H1 (cell line): ENCODE measurements at places on chromosomes 12 and 14. TPM values are rescaled to one million over a fixed set of nuclear protein-coding genes. Genes with fewer than 3 reads are reported as not detected.

The GPR135 gene
- polyA plus RNA-seq = 0.48 and 0.66 TPM in 2 replicates

- no peak overlapping the region for H3K27ac ChIP-seq
- H3K36me3 ChIP-seq = no peaks in the 10 kb centered on the region
- H3K4me1 ChIP-seq = peaks cover 3% of the 10 kb centered on the region; the same call in 1 of the 2 replicates
- peak; percentile 49 for DNase-seq
- H3K27me3 ChIP-seq = no peaks in the 10 kb centered on the region
Observed at GRCh38 chr12:108768591-108769500, 37.5 kb upstream of the CORO1C start.

DNA sequence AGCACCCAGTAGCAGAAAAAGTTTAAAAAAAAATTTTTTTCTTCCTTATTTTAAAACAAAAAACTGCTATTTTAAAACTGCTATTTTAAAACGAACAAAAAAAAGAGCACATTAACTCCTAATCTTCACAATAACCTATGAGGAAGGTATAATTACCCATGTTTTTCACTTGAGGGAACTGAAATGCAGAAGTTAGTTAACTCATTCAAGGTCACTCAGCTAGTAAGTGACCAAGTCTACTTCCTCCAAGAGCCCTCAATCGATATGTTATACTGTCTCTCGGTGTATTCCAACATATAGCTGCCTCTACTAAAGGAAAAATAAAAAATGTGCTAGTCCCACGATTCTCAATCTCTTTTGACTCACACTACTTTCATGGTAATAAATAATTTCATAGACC is 7.8 kb downstream of the RPAP3 start:
- H3K4me3 ChIP-seq = no peak overlapping the region
- DNase-seq = no peak
- H3K36me3 ChIP-seq = peaks cover 52% of the 10 kb centered on the region

The LPAR5 gene
- 0.24 and 0.63 TPM in 2 replicates for polyA plus RNA-seq

The ACOT4 gene
- 1.1 and 1.2 TPM in 2 replicates for polyA plus RNA-seq

DNA sequence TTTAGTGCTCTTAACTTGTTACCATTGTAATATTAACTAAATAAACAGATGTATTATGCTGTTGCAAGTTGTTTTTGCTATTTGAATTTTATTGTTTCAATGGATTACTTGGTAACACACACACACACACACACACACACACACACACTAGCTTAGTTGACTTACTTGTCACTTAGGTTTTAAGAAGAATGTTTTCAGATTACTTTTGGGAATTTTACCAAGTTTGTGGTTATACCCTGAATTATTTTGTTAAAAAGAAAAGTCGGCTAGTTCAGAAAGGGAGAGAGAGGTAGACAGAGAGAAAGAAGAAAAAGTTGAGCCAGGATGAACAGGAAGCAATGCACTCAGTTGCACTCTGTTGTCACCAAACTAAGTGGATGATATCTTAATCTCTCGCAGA is 5.3 kb downstream of the SSTR1 start:
- no peak overlapping the region for H3K27ac ChIP-seq
- H3K27me3 ChIP-seq = peaks cover 58% of the 10 kb centered on the region
- peaks cover 13% of the 10 kb centered on the region for H3K4me1 ChIP-seq
- H3K36me3 ChIP-seq = no peaks in the 10 kb centered on the region

DNA sequence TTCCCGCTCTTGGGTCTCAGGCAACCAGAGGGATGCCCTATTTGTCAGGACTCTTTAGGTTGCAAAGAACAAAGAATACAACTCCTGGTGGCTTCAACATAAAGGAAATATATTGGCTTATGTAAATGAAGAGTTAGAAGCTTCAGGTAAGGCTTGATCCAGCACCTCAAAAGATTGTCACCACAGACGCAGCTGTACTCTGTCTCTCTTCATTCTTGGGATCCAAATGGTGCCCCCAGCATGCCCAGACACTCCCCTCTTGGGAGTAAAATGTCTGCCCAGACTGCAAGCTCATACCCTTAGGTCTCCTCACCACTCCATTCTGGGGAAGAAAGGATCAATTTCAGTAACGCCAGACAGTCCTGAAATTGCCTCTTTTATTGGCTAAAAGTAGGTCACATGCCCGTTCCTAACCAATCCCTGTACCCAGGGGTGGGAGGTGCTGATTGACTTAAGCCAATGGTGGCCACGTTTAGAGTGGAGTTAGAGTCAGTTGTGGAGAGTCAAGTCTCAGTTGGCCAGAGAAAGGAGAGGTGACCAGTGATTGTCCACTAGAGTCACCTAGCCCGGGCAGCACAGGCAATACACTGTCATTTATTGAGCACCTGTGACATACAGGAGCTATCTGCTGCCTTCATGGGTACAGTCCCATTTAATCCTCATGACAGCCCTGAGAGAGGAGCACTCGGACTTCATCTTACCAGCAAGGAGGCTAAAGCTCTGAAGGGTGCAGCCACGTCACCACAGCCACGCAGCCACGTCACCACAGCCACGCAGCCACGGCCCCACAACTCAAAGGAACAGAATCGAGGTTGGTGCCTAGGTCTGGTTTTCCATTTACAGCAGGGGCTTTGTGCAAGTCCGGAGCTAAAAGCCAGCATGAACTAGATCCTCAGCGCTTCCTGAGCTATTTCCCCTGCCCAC is 19.7 kb upstream of the BEGAIN start:
- H3K36me3 ChIP-seq = no peaks in the 10 kb centered on the region
- H3K4me3 ChIP-seq = no peak overlapping the region

DNA sequence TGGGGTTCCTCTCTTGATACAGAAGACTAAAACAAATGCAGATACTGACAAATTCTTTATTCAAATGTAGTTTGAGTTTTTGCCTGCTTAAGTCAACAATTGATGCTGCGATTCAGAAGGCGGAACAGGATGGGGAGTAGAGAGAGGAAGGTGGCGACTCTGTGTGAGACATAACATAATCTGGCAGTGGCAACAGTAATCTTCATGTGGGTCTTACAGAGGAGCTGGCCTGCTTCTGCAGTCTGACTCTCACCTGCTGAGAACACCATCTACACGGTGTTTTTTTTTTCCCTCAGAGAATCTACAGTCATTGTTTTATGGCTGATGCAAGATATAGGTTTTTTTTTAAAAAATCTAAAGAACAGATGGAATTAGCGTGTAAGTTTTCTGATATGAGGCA is 10.1 kb downstream of the CCDC92 start:
- DNase-seq = no peak
- no peaks in the 10 kb centered on the region for H3K36me3 ChIP-seq
- peaks cover 70% of the 10 kb centered on the region for H3K27me3 ChIP-seq
- H3K4me3 ChIP-seq = no peak overlapping the region
- H3K4me1 ChIP-seq = no peaks in the 10 kb centered on the region

- H3K27me3 ChIP-seq = peaks cover 4% of the 10 kb centered on the region; the same call in 1 of the 2 replicates
- no peaks in the 10 kb centered on the region for H3K4me1 ChIP-seq
- no peak for DNase-seq
- no peak overlapping the region for H3K4me3 ChIP-seq
Observed at GRCh38 chr14:34711796-34712712, 2.3 kb downstream of the CFL2 start.

DNA sequence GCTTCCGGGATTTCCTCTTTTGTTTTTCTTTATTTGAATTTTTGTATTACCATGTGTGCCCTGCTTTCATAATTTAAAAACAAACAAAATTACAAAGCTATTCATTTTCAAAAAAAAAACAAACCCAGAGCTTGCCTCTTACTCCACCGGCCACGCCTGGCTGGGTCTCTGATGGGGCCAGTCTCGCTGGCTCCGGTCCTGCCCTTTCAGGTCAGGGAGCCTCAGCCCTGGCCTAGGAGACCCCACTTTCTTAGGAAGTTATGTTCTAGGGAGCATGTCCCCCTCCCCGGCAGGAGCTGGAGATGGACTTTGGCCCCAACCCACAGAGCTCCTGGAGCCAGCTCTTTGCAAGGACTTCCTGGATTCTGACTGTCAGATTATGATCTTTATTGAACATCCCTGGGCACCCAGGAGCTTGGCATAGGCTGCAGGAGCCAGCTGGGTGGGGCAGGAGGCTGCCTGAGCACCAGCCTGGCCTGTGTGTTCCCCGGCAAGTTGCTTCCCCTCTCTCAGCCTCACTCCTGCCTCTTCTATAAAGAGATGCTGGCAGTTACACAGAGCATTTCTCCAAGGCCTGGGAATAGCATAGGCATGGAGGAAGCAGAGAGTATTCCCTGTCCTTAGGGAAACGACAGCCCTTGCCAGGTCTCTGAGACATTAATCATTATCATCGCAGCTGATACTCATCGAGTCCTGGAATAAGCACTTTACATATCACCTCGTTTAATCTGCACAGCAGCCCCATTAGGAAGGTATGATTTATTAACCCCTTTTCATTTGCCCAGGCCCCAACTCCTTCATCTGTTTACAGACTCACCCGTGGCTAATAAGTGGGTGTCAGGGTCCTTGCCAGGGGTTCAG is 3.5 kb downstream of the DEGS2 start:
- DNase-seq = no peak
- H3K4me3 ChIP-seq = no peak overlapping the region
- H3K27ac ChIP-seq = no peak overlapping the region
- peaks cover 17% of the 10 kb centered on the region for H3K27me3 ChIP-seq
- H3K4me1 ChIP-seq = peaks cover 2% of the 10 kb centered on the region; the same call in 1 of the 2 replicates
- H3K36me3 ChIP-seq = no peaks in the 10 kb centered on the region

- no peaks in the 10 kb centered on the region for H3K4me1 ChIP-seq
- peaks cover 10% of the 10 kb centered on the region; the same call in 1 of the 2 replicates for H3K36me3 ChIP-seq
Observed at GRCh38 chr14:69087061-69087461, 65.9 kb downstream of the DCAF5 start.

The MORN3 gene
- 0.22 and 0.39 TPM in 2 replicates for polyA plus RNA-seq

The LRTM2 gene
- polyA plus RNA-seq = 0.05 and 0.06 TPM in 2 replicates

DNA sequence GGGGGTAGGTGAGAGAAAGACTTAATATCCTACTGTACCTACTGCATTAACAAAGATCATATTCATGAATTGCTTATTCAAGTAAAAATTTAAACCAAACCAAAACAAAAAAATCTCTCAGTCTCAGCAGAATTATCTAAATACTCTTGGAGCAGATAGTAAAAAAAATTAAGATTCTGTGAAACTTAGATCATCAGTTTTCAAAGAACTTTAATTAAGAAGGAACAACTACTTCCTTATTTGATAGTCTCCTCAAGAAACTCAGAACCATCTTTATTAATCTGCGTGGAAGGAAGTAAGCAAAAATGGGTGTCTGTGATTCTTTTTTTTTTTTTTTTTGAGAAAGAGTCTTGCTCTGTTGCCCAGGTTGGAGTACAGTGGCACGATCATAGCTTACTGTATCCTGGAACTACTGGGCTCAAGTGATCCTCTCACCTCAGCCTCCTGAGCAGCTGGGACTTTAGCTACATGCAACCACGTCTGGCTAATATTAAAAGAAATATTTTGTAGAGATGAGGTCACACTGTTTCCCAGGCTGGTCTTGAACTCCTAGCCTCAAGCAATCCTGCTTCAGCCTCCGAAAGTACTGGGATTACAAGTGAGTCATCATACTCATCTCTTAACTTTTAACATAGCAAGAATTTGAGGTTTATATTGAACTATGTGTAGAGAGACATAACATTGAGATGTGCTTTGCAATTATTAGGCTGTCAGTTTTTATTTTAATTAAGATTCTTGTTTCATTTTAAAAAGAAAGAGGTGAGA is 37.4 kb downstream of the GAS2L3 start:
- H3K27ac ChIP-seq = no peak overlapping the region
- DNase-seq = no peak
- no peaks in the 10 kb centered on the region for H3K36me3 ChIP-seq
- no peak overlapping the region for H3K4me3 ChIP-seq

DNA sequence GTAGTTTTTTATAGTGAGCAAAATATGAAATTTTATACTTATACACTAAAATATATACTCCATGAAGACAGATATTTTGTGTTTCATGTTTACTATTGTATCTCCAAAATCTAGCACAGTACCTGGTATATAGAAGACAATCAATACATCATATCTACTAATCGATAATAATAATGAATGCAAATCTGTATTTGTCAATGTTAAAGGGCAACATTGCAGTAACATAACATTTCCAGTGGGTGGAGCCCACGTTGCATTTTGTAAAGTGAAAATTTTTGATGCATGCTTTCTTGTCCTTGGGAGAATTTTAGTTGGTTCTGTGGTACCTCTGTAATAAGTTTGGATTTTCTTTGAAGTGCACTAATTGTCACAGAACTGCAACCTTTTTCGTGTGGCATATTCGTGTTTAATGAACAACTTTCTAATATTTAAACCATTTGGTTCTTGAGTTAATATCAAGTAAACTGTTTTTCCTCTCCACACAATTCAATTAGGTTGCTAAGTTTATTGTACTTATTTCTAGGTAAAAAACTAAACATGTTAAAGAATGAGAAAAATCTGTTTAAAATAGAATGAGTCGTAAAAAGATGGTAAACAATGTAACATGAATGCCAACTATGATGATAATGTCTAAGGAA is 47.4 kb downstream of the AVPR1A start:
- no peaks in the 10 kb centered on the region for H3K4me1 ChIP-seq
- H3K36me3 ChIP-seq = no peaks in the 10 kb centered on the region
- H3K27me3 ChIP-seq = no peaks in the 10 kb centered on the region
- no peak for DNase-seq
- H3K27ac ChIP-seq = no peak overlapping the region

GRCh38 chr12:54166567-54167499 is 22.0 kb downstream of the SMUG1 start:
- no peak overlapping the region for H3K27ac ChIP-seq
- DNase-seq = no peak
- peaks cover 8% of the 10 kb centered on the region for H3K4me1 ChIP-seq
- no peaks in the 10 kb centered on the region for H3K36me3 ChIP-seq
- no peak overlapping the region for H3K4me3 ChIP-seq
- peaks cover 8% of the 10 kb centered on the region for H3K27me3 ChIP-seq

- no peaks in the 10 kb centered on the region for H3K36me3 ChIP-seq
- H3K27ac ChIP-seq = no peak overlapping the region
- H3K27me3 ChIP-seq = no peaks in the 10 kb centered on the region
- DNase-seq = no peak
Observed at GRCh38 chr12:114921781-114922180, 237.8 kb upstream of the TBX3 start.

DNA sequence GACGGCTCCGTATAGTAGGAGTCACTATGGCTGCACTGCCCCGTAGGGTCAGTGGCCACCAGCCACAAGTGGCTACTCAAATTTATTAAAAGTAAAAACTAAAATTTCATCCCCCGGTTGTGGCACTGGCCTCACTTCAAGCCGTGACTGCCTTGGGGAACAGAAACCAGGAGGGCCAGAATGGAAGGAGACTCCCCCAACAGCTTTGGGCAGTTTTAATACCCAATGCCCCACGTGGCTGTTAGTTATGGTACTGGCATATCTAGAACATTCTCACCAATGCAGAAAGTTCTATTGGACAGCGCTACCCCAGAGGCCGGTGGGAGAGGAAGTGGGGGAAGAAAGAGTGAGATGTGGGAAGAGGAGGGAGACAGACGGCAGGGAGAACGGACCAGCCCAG is 6.2 kb downstream of the NCOR2 start:
- no peak overlapping the region for H3K4me3 ChIP-seq
- no peak overlapping the region for H3K27ac ChIP-seq

The HCAR3 gene
- not detected in 2 replicates for polyA plus RNA-seq

DNA sequence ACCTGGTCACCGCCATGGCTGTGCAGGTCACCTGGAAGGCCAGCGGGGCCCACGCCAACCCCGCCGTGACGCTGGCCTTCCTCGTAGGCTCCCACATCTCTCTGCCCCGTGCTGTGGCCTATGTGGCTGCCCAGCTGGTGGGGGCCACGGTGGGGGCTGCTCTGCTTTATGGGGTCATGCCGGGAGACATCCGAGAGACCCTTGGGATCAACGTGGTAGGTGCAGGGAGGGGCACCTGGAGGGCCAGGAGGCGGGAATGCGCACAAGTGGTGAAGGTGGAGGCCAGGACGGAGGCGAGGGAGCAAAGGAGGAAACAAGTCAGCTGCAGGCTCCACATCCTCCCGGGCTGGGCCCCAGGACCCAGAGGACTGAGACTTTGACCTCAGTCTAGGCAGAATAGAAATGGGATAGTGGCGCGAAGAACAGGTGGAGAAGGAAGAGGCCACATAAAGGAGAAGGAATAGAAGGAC is 649 bp downstream of the AQP6 start:
- H3K27me3 ChIP-seq = peaks cover 5% of the 10 kb centered on the region
- no peak for DNase-seq
- no peak overlapping the region for H3K27ac ChIP-seq
- H3K4me1 ChIP-seq = peaks cover 2% of the 10 kb centered on the region; the same call in 1 of the 2 replicates

The KRT73 gene
- polyA plus RNA-seq = not detected in 2 replicates
